MCF 10A (cell line): ENCODE measurements at places on chromosomes 16 and 17. TPM values are rescaled to one million over a fixed set of nuclear protein-coding genes. Genes with fewer than 3 reads are reported as not detected.

- no peaks in the 10 kb centered on the region for H3K36me3 ChIP-seq
- DNase-seq: no peak
- peak overlapping the region; percentile 80 for H3K4me3 ChIP-seq
- H3K27ac ChIP-seq: no peak overlapping the region
Observed at GRCh38 chr17:17681744-17682292, 560 bp downstream of the RAI1 start.

- H3K27ac ChIP-seq: no peak overlapping the region
- H3K36me3 ChIP-seq: peaks cover 31% of the 10 kb centered on the region
- peaks cover 5% of the 10 kb centered on the region for H3K4me1 ChIP-seq
- H3K4me3 ChIP-seq: no peak overlapping the region
- no peaks in the 10 kb centered on the region for H3K27me3 ChIP-seq
- no peak for DNase-seq
Observed at GRCh38 chr17:58360296-58361063, 8.5 kb upstream of the SUPT4H1 start.

- no peak overlapping the region for H3K27ac ChIP-seq
- H3K4me3 ChIP-seq: no peak overlapping the region
- DNase-seq: no peak
- no peaks in the 10 kb centered on the region for H3K36me3 ChIP-seq
Observed at GRCh38 chr16:10253409-10253808, 71.2 kb upstream of the GRIN2A start.

DNA sequence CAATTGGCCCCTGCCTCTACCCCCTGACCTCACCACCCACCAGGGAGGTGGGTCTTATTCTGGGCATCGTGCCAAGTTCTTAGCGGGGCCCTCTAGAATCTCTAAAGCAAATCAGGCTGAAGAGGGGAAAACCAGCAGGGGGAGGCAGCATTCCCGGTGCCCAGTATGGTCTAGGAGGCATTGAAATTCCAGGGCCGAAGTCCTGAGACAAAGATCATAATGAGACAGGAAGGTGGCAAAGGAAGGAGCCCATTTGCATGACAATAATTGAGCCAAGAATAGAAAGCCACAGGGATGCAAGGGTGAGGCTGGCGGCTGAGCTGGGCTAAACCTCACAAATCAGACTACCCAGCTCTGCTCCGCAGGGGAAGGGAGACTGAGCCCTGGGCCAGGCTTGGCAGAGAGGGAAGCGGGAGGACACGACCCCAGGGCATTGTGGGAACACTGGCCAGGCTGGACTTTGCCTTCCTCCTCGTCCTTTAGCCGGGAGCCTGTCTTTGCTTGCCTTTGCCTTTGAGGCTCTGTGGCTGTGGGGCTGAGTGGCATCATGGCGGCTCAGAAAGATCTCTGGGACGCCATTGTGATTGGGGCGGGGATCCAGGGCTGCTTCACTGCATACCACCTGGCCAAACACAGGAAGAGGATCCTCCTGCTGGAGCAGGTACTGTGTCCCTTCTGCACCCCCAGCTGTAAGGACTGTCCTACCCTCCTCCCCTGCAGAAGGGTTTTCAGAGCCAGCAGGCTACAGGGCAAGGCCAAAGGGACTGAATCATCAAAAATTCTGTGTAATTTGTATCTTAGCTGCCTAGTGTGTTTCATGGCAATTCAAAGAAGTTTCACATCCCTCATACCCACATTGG lies at the start of gene PIPOX:
Gene PIPOX, plus strand, starts transcription at position 463 of the 860 bp plus-strand sequence. Its CDS starts 85 bp downstream, at position 548.
- peak; percentile 53 for DNase-seq
- no peaks in the 10 kb centered on the region for H3K36me3 ChIP-seq
- H3K4me3 ChIP-seq: no peak within 1 kb of the TSS
- H3K27ac ChIP-seq: no peak within 1 kb of the TSS
- H3K4me1 ChIP-seq: peaks cover 6% of the 10 kb centered on the region
- H3K27me3 ChIP-seq: peaks cover 16% of the 10 kb centered on the region

Gene CLEC3A
- total RNA-seq: not detected in 2 replicates

Gene TMIGD1
- total RNA-seq: not detected in 2 replicates
